WTC11 (cell line): ENCODE measurements at places on chromosomes 5 and 9. TPM values are rescaled to one million over a fixed set of nuclear protein-coding genes. Genes with fewer than 3 reads are reported as not detected.

DNA sequence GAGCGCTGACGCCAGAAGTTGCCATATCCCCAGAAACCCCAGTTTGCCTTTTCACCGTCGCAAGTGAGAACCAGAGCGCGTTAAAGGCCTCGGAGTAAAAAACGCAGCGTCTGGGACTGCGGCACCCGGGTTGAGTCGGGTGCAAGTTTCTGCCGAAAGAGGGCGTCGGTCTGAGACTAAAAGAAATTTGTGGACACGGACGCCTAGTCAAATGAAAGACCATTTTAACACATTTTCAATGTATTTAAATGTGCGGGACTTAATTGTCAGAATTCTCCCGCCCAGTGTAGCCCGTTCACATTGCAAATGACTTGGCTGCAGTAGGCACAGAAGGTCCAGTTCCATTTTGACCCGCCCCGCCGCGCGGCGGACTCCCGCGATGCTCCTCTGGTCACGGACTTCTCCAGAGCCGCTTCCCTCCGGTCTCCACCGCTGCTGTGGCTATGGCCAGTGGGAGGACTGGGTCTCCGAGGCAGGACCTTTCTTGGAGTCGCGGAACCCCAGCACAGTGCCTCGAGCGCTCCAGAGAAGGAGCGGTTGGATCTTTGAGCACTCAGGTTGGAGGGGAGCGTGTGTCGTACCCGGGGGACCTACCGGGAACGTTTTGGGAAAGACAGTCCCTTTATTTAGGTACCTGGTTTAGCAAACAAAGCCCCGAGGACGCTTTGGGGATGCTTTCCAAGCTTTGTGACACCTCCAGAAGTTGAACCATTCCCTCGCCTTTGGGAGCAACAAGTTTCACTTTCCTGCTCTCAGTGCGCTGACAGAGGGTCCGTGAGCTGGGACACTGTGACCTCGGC lies 1.2 kb upstream of the NPR3 start:
- peak; percentile 78 for DNase-seq

DNA sequence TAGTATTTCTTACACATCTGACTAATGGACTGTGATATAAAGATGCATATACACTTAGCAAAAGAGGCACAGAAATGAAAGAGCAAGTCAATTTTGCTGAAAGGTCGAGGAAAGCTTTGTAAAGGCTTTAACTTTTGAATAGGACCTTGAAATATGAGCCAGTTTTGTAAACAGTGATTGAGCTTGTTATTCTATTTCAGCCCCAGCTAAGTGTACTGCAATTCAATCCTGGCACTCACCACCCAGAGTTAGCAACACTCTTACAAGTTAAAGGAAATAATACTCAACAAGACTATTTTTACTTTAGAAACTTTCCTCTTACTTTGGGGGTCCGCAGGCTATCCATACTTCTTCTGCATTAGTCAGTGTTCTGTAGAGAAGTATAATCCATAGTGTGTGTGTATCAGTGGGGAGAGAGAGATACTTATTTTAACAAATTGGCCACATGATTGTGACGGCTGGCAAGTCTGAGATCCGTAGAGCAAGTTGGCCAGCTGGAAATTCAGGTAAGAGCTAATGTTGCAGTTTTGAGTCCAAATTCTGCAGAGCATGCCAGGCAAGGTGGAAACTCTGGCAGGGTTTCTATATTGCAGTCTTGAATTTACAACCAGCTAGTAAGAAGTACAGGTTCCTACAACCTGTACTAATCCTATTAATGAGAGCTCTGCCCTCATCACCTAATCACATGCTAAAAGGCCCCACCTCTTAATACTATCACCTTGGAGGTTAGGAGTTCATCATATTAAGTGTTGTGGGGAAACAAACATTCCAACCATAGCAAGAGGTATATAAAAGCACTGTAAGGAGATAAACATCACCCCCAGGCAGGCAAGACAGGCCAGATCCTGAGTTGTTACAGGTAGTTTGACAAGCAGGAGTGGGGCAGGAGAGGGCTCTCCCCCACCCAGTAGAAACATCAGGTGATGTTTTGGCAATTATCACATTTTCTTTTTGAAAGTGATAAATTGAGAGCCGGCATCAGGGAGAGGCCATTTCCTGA lies 33.6 kb downstream of the IL7R start:
- DNase-seq = no peak

- no peak for DNase-seq
Measured at GRCh38 chr5:168014433-168015123, 276.9 kb upstream of the WWC1 start.

Gene SPINK13
- total RNA-seq = 0.17 TPM in 1 of 3 replicates, not detected in the others

DNA sequence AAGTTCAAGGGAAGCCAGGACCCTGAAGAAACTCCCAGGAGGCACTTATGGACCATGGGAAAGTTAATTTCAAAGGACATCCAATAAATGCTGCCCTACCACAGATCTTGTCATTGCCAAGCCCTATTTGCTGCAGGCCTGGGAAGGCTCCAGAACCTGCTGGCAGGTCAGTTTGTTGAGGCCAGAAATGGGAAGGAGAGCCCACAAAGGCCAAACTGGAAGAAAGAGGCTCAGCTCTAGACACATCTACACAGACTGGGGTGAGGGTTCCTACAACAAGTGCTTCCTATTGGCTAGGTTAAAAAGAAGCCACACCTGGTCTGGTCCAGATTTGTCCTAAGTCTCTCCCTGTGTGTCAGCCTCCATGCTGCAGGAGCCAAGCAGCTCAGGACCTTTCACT lies 94.4 kb downstream of the SIL1 start:
- no peak for DNase-seq

DNA sequence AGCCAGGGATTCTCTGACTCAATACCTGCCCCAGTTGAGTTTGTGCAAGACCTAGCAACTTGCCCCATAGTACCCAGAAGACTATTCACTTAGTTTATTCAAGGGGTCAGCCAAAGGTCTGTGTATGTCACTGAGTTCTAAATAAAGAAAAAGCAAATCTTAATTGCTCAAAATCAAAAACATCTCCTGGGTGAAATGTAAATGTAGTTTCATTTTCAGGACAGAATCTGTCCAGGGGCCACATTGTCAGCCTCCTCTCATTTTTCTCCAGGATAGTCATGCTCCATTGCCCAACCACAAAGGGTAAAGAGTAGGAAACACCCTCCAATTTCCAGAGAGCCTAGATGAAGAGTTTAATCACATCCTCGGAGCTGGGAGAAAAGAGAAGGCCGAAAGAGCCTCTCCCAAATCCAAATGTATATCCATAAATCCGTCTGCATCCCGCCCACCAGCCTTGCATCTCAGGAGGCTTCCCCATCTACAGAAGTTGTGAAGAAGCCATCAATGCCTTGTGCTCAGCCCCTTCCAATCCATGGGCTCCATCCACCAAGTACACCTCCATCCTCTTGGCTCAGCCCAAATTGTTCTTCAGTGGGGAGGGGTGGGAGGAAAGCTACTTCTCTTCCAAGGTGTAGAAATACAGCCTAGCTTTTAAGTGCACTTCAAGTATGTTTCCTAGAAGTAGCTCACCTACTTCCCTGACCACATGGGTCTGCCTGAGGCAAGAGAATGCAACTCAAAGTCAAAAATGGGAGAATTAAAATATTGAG lies 26.9 kb downstream of the ADAM19 start:
- DNase-seq = no peak

Gene FLT4
- 11.0 to 12.7 TPM (median 12.4 TPM) in 3 replicates for total RNA-seq

Gene RACK1
- total RNA-seq = 2,360 to 2,535 TPM (median 2,479 TPM) in 3 replicates

Gene NSMF
- total RNA-seq = 61.6 to 63.7 TPM (median 61.9 TPM) in 3 replicates

DNA sequence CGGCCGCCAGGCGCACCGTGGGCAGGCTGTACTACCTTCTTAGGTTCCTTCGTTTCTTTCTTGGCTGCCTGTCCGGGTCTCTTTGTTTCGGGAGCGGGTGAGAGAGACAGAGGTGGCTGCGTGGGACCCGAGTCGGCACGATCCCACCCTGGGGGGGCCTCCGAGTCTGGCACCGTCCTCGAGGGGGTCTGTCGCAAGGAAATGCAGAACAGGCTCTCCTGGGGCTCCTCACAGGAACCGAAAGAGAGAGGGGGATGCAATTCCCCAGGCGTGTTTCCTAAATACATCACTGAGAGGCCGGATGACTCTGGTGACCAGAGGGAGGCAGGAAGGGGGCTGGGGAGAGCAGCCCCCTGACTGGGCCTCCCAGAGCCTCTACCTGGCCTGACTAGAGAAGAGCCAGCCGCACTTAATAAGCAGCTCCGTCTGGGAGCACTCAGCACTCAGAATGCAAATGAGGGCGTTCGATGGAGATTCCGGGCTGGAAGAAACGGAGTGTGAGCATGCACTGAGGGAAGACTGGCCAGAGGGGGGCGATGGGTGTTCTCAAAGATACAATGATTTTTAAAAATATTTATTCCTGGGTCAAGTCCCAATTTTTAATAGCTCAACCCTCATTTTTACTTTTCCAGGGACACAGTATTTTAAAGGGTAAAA lies 11.7 kb upstream of the INPP5E start:
- no peak for DNase-seq
